ENCODE measurements at places on chromosomes 2 and 18. TPM values are rescaled to one million over a fixed set of nuclear protein-coding genes. Genes with fewer than 3 reads are reported as not detected.

GRCh38 chr2:190099890-190100697 is 37.6 kb upstream of the MSTN start:
- no peak for DNase-seq

- DNase-seq = no peak
Measured at GRCh38 chr2:21602789-21603188, 479.0 kb downstream of the TDRD15 start.

DNA sequence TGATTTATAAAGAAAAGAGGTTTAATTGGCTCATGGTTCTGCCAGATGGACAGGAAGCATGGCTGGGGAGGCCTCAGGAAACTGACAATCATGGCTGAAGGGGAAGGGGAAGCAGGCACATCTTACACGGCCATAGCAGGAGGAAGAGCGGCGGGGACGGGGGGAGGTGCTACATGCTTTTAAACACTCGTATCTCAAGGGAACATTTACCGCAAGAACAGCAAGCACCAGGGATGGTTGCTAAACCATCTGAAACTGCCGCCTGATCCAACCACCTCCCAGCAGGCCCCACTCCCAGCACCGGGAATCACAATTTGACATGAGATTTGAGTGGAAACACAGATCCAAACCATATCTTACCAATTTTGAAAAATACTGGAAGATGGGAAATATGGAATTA is 362.8 kb downstream of the FBXO15 start:
- no peak for DNase-seq

GRCh38 chr2:133054297-133054696 is 384.3 kb upstream of the LYPD1 start:
- no peak for DNase-seq

SLC38A11 gene
- total RNA-seq = not detected

ARHGAP25 gene
- total RNA-seq = 75.2 TPM

SDC1 gene
- 0.13 TPM for total RNA-seq

DNAH7 gene
- total RNA-seq = not detected

IL1B gene
- total RNA-seq = not detected

All from CD8-positive, alpha-beta memory T cell (primary cell).